ENCODE measurements at places on chromosomes 4 and X.

DNA sequence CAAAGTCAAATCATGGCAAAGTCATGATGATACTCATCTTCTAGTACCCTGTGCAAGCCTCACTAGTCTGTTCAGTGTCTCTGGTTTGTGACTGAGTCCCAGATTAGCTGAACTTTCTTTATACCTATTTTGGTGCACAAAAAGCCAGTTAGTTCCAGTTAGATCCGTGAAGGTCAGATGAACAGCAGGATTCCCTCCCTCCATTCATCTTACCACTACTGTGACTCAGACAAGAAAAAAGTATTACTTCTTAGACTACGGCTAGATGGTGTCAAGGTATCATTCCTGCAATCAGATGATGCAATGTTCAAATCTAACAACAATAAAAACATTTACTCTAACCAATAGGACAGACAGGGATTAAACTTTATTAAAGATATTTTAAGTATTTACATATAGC is 30.4 kb downstream of the ARHGEF6 start:
- DNase-seq = no peak

- DNase-seq = no peak
Observed at GRCh38 chr4:8538703-8539567, 41.3 kb upstream of the GPR78 start.

DNA sequence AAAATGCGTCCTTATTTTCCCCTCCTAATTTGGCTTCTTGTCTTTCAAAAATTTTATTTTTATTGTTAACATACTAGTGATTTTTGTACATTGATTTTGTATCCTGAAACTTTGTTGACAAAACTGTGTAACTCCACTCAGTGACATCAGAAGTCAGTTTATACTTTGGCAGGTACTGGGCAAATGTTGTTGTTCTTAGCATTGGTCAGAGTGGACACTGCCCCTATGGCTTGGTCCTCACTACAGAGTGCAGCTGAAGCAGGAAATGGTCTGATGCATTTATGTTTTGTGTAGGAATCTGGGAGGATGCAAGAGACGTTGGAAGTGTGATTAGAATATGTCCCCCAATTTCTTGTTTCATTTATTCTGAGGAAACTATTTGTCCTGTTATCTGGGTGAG is 205.5 kb upstream of the CENPE start:
- no peak for DNase-seq

DNA sequence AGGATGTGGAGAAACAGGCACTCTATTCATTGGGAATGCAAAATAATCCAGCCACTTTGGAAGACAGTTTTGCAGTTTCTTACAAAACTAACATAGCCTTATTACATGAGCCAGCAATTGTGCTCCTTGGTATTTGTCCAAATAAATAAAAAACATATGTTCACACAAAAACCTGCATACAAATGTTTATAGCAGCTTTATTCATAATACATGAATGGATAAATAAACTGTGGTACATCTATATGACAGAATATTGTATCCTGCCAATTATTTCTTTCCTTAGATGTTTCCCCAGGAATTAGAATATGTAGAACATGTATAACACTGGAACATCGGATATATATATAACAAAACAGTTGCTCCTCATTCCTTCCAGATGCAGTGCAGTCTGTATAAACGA is 57.7 kb upstream of the VEGFC start:
- no peak for DNase-seq

GRCh38 chrX:76029385-76029784 is 143.5 kb upstream of the PBDC1 start:
- no peak for DNase-seq

- no peak for DNase-seq
Observed at GRCh38 chr4:31343061-31343460, 622.9 kb downstream of the PCDH7 start.

- no peak for DNase-seq
Observed at GRCh38 chr4:80075995-80076675, 3.1 kb upstream of the ANTXR2 start.

DNA sequence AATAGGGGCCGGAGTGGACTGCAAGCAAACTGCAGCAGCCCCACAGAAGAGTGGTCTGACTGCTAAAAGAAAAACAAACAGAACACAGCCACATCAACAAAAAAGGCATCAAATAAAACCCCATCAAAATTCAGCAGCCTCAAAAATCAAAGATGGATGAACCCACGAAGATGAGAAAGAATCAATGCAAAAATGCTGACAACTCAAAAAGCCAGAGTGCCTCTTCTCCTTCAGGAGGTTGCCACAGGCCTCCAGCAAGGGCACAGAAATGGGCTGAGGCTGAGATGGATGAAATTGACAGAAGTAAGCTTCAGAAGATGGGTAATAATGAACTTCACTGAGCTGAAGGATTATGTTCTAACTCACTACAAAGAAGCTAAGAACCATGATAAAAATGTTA is 388.6 kb downstream of the PABPC4L start:
- no peak for DNase-seq

- no peak for DNase-seq
Observed at GRCh38 chr4:45284400-45285085, 558.2 kb upstream of the GNPDA2 start.

DNA sequence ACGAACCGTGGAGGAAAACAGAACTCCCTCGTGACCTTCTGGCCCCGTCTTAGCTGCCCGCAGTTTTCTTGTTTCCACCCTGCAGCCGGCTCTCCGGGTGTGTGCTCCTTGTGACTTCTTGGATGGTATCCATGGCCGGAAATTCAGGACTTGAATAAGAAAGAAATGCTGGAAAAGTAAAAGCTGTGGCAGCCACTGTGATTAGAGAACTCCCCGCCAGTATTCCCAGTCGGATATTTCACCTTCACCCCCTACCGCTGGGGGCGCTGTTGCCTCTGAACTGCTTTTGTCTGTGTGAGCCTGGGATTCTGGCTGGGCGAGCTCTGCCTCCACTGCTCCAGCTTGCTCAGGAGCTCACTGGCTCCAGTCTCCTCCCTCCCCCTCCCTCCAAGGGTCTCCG is 41.5 kb upstream of the CYP4V2 start:
- no peak for DNase-seq

DNA sequence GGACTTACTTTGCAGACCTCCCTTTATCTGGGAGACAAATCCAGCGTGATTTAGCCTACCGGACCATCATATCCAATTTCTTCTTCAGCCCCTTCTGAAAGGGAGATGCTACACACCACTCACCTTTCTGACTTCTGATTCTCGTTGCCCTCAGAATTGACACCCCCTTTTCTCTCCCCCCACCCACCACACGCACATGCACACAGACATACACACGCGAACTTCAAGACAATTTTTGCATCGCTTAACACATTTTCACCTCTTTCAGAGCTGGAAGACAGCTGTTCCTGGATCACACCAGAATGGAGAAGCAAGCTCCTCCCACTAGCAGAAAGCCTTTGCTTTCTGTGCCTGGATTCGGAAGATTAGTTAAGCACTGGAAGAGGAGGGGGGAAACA is 1.0 kb upstream of the SNCA start:
- DNase-seq = no peak

GRCh38 chr4:135368831-135369230 is 1167.2 kb upstream of the PABPC4L start:
- DNase-seq = no peak

GRCh38 chrX:78548012-78548411 is 111.1 kb downstream of the RTL3 start:
- DNase-seq = no peak

DNA sequence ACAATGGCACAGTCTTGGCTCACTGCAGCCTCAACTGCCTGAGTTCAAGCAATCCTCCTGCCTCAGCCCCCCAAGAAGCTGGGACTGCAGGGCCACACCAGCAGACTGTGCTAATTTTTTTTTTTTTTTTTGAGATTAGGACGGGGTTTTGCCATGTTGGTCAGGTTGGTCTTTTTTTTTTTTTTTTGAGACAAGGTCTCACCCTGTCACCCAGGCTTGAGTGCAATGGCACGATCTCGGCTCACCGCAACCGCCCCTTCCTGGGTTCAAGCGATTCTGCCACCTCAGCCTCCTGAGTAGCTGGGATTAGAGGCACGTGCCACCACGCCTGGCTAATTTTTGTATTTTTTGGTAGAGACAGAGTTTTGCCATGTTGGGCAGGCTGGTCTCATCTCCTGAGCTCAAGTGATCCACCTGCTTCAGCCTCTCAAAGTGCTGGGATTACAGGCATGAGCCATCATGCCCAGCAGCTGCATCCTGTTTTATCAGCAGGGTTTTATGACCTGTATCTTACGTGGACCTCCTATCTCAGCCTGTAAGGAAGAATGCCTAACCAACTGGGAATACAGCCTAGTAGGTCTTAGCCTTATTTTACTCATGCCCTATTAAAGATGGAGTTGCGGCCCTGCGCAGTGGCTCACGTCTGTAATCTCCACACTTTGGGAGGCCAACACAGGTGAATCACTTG is 13.2 kb upstream of the MRPL1 start:
- no peak for DNase-seq

DNA sequence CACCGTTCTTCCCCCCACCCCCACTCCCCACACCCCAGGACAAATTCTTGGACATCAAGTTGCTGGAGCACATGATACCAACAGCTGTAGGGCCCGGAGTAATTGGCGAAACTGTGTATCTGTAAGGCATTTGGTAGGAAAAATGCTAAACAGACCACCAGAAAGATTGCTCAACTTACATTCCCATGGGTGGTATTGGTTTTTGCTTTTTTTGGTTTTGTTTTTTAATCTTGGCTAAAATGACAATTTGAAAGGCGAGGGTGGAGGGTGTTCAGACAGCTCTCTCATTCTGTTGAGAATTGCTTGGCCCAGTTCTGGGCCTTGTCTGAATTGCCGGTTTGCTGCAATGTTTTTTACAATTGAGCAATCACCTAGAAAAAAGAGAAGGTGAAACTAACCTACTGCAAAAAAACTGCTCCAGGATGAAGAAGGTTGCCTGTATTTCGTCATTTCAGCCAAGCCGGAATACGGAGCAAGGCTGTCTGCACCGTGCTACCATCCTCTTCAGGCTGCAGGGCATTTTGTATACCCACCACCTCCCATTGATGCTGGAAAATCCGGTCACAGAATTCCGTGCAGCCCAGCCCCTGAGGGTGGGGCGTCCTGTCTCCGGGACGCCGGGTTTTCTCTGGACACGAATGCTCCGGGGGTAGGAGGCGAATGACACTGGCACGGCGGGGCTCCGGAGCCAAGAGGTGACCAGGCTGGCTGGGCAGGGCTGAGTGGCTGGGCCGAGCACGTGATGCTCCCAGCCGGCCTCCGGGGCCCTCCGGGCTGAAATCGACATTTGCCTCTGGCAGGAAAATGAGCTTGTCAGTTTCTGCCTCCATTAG is at the start of gene CLCN4:
TSS of gene CLCN4 (plus strand) at position 777 of the 833 bp plus-strand sequence. CDS start 28,058 bp downstream, outside the sequence.
- peak; percentile 30 for DNase-seq

DNA sequence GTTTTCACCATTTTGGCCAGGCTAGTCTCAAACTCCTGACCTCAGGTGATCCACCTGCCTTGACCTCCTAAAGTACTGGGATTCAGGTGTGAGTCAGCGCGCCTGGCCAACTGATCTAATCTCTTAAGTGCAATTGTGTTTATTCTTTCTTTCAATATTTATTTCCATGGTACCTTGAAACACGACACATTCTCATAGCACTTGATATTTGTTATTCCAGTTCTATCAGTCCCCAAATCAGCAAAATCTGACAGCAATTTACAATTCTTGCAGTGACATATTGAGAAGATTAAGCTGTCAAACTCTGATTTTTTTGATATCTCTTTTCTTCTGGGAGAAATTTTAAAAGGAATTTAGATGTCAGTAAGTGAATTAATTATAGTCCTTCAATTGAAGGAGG is 218.1 kb upstream of the FAT4 start:
- no peak for DNase-seq

Measured in NCI-H524 treated with DMSO at 0.1 percent for 48 hours (cell line).